ENCODE measurements at places on chromosomes 12 and 14.

DNA sequence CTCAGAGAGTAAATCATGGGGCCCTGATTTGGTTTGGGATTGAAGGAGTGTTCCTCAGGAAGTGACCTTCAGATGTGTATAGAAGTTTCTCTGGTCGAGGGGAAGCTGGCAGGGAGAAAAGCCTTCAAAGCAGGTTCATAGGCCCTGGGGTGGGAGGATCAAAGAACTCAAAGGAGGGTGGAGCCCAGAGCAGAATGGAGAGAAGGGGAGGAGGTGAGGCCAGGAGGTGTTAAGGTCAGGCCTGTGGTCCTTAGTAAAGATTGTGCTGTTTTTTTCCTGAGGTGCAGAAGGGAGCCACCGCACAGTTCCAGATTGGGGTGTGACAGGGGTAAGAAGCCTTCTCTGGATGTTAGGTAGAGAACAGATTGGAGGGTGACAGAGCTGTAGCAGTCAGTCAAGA is 9.7 kb upstream of the CFAP251 start:
- DNase-seq = no peak

- DNase-seq = peak; percentile 96
These were observed 499 bp downstream of the DGLUCY start for GRCh38 chr14:91114079-91115065.

DNA sequence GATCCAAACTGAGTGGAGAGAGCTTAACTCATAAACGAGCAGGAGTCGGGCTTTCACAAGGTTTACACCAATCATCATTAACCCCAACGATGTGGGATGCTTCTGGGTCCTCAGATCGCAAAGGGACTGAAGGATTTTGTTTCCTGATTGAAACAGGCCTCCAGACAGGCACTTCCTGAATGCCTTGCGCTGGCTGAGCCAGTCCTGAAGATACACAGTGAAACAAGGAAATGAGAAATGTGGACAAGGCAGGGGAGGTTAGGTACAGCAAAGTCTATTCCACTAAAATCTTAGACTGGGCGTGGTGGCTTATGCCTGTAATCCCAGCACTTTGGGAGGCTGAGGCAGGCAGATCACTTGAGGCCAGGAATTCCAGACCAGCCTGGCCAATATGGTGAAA is 30.7 kb downstream of the RBM19 start:
- DNase-seq = no peak

- DNase-seq = peak; percentile 44
These were observed 61.7 kb downstream of the PPP1R36 start for GRCh38 chr14:64611358-64612020.

DNA sequence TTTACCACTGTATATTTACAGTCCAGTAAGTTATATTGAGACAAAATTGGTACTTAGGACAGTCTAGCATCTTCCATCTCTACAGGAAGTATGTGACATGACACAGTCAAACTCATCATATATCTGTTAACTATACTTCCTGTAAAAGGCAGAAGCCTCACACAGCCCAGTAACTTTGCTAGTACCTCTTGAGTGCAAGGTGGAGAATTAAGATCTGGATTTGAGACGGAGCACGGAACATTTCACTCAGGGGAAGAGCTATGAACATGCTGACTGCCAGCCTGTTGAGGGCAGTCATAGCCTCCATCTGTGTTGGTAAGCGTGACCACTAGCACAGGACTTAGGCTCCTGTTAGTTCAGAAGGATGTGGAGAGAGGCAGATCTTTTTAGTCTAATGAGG is 333.7 kb upstream of the OR4E1 start:
- DNase-seq = no peak

- DNase-seq = peak; percentile 69
These were observed 98.2 kb downstream of the SSPN start for GRCh38 chr12:26293612-26294011.

DNA sequence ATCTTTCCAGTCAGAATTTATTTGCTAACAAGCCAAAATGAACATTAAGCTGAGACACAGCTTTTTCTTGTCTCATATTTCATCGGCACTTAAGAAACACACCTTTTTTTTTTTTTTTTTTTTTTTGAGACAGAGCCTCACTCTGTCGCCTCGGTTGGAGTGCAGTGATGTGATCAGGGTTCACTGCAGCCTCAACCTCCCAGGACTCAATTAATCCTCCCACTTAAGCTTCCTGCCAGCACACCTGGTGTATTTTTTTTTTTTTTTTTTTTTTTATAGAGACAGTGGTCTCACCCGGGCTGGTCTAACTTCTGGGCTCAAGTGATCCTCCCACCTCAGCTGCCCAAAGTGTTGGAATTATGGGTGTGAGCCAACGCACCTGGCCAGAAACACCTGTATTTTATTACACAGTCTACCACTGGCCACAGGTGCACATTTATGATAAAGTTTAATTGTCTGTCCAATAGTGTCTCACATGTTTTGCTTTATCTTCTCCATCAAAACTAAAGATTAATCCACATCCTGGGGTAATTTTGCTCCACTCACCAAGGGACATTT is 62.7 kb downstream of the C2CD5 start:
- peak; percentile 44 for DNase-seq

DNA sequence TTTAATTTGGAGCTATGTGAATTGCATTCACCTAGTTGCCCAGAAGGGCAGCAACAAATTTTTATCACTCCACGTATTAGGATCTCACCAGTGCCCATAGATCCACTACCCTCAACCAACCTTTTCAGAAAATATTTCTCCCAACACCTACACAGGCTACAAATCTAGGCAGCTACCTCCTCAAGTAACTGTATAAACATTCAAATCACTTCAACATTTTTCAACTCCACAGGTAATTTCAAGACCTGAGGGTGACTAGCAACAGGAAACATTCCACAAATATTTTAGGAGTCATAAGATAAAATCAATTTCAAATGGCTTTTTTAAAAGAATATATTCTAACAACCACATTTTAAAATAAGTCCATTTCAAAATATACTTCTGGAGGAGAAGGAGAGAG is 12.9 kb downstream of the PHLDA1 start:
- no peak for DNase-seq

GRCh38 chr12:3712209-3712992 is 40.5 kb downstream of the CRACR2A start:
- DNase-seq = no peak

DNA sequence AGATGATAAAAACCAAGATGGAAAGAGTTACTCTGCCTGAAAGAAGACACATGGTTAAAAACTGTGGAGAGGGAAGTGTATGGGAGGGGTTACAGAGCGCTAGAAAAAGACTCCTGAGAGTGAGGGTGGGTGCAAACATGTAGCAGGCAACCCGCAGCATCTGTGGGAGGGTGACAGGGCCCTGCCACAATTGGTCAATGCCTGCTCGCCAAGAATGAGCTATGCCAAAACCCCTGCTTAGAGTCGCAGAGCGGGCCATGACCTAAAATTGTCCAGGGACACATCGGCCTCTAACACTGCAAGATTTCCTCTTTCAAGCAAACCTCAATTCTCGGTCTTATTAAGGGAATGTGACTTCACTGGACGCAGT is 700 bp downstream of the PRKAG1 start:
- no peak for DNase-seq

GRCh38 chr14:75501080-75501479 is 21.2 kb upstream of the BATF start:
- DNase-seq = no peak

- DNase-seq = no peak
These were observed 3.6 kb downstream of the PSMA6 start for GRCh38 chr14:35295845-35296161.

DNA sequence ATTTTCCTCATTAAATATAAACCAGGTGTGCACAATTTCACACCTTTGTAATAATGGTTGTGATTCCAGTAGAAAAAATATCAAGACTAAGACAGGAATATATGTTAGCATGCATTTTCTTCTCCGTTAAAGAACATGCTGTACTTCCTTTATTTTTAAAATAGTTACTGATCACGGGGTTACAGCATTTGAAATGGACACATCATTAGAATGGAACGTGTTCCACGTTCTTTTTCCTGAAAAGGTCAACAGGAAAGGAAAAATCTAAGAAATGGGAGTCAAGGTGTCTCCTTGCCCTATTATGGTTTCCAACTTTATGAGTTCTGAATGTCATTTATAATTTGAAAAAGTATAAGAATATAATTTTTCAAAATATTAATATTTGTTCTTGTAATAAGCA is 1325.7 kb downstream of the SLC16A7 start:
- no peak for DNase-seq

DNA sequence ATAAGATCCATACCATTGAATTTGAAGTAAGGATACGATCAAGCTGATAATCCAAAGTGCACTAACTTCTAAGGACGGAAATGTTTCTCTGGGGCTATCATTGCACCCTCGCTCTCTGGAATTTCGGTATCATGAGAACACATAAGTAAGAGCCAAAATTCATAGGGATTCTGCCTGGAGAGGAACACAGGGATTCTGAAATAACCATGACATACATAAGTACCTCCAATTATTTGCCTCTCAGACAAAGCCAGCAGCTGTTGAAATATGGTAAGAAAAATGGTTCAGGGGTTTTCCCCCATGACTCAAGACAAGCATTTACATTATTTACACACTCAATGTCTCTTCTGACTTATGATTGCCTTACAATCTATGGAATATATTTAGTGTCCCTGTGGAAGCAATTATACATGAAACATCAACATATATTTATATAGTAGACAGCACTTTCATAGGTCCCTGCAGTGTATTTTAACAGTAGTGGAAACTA is 1123.6 kb upstream of the SEL1L start:
- DNase-seq = no peak

GRCh38 chr12:126397071-126397581 is 1331.9 kb downstream of the AACS start:
- no peak for DNase-seq

DNA sequence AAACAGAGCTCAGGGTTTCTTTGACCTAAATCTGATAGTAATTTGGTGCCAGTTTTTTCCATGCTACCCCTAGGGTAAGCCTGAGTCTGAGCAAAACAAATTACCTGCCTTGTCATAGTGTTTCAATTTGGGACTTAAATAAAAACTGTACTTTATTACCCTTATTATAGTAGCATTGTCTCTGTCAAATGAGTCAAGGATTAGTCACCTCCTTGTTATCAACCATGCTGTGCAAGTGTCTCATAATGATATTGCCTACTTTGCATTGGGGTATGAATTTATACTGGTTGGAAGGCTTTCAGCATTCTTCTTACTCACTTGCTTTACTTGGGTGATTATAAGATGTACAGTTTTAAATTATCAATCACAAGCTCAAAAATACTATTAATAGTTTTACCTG is 380.0 kb downstream of the LRFN5 start:
- no peak for DNase-seq

DNA sequence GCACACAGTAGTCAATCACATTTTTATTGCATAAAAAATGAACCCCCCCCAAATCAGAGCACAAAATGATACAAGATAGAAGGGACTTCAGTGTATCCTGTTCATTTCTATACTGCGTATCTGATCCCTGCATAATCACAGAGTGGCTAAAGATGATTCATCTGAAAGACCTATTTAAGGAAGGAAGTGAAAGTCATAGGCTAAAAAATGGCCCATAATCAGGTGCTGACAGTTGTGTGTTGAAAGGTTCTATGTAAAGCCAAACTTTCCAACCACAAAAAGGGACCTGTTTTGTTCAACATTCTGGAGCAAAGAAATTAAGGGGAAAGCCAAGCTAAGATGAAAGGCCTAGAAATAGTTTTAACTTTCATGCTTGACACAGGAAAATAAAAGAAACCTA is 147.8 kb upstream of the ATP2B1 start:
- no peak for DNase-seq

- DNase-seq = no peak
These were observed 1.5 kb downstream of the DHRS7 start for GRCh38 chr14:60163693-60164092.

DNA sequence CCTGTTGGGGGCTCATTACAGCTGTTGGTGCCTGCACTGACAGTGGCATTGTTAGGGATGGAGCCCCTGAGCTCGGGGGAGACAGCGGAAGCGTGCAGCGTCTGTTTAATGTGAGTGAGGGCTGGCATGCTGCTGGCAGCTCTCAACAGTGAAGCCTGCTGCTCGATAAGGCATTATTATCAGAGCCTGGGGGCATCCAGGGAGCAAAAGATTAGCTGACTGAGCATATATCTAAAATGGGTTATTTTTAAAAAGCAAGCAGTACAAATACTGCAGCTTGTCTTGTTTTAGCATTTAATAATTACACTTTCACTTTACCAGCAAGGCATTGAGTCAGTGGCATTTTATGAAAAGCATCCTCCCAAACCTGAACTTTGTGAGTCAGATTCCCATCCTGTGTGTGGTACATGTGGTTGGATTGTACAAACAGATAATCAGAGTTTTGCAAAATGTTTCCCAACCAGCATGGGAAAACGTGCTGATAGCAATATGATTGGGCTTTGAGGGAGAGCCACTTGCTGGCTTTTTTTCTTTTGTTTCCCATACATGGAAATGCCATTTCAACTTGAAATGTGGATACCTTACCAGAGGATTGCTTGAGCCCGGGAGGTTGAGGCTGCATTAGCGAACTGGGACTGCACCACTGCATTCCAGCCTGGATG is 150.8 kb downstream of the PRKCH start:
- no peak for DNase-seq

DNA sequence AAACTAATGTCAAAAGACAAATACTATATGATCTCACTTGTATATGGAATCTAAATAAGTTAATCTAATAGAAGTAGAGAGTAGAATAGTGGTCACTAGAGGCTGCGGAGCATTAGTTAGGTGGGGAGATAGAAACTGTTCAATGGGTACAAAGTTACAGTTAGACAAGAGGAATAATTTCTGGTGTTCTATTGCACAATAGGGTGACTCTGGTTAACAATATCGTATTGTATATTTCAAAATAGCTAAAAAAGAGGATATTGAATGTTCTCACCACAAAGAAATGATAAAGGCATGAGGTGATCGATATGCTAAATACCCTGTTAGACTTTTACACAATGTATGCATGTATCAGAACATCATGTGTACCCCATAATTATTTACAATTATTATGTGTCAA is 42.9 kb downstream of the IGF1 start:
- no peak for DNase-seq

DNA sequence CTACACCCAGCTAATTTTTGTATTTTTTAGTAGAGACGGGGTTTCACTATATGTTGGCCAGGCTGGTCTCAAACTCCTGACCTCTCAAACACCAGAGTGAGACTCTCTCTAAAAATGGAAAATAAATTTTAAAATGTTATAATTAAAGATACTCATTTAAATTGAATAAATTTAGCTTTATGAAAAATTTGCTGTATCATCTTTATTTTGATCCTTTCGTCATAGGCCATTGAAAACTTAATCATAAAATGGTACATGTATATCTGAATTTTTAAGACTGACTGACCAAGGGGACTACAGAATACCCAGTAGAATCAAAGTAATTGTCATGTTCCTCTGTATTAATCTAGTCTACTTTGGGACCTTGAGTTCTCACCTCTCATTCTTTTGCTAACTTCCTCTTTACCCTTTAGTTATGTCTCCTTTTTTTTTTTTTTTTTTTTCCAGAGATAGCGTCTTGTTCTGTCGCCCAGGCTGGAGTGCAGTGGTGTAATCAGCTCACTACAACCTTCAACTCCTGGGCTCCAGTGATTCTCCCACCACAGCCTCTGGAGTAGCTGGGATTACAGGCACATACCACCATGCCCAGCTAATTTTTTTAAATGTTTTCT is 9.5 kb downstream of the RAB5B start:
- no peak for DNase-seq

GRCh38 chr14:100193417-100194357 is 34.2 kb upstream of the DEGS2 start:
- peak; percentile 71 for DNase-seq
